ENCODE measurements at places on chromosomes 3 and 15.

DNA sequence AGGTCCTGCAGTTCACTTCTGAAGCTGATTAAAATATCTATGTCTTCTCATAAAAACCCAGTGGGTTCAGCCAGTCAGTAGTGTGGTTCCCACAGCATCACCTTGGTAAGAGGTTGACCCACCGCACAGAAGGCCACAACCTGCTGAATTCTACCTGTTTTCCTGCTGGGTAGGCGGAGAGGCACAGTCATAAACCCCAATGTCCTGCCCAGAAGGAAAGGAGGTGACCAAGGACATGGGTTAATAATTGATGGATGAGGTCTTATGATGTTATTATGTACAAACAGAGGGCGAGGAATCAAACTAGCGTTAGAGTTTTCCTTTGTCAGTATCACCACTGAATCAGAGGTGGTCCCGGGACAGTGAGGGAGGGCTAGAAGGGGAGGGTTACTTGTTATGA is 27.8 kb downstream of the CA12 start:
- no peak for DNase-seq

- no peak for DNase-seq
Measured at GRCh38 chr15:60799885-60800284, 320.9 kb upstream of the ICE2 start.

DNA sequence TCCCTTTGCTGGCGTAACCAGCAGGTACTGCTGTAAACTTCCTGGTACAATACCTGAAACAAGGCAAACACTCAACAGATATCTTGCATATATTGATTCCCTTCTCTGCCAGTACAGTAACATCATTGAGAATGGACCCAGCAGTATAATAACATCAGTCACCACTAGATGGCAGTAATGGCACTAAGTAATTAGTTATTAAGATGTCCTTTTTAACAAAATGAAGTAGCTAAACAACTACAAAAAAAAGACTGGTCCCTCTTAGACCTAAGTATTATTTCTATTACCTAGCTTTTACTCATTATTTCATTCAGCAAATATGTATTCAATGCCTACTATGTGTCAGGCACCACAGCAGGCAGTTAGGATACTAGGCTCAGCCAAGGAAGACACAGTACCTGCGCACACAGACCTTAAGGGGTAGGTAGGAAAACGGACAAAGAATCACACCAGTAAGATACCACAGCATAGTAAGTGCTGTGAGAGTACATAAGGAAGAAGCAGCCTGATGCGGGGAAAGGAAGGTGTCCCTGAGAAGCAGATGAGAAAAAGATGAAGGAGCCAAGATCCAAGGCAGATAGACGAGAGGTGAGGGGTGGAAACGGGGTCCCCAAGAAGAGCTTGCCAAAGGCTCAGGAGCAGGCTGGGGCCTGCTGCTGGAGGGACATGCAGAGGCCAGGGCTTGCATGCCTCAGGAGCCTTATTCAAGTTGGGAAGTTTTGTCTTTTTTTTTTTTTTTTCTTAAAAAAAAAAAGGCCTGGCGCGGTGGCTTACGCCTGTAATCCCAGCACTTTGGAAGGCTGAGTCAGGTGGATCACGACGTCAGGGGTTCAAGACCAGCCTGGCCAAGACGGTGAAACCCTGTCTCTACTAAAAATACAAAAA is 102.7 kb upstream of the CHD2 start:
- DNase-seq: peak; percentile 82

- DNase-seq: no peak
Measured at GRCh38 chr3:77412584-77412983, 372.7 kb downstream of the ROBO2 start.

- DNase-seq: no peak
Measured at GRCh38 chr15:93861413-93861812, 369.9 kb upstream of the MCTP2 start.

DNA sequence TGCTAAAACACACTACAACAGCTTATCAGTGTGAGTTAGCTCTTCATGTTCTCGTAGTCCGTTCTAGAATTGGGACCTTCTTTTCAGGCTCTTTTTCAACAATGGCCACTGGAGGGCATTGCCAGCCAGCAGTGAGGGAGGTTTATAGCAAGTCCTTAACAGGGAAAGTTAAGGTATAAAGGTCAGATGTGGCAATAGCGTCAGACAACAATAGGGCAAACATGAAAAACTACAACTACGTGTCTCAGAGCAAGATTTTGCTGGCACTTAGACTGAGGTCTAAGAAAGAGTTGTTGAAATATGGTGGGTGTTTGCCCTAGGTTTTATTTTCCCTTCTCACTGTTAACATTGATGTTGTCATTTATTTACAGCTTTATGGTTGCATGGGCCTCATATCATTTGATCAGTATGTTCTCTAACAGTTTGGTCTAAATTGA is 161.4 kb downstream of the GMNC start:
- DNase-seq: peak; percentile 5

DNA sequence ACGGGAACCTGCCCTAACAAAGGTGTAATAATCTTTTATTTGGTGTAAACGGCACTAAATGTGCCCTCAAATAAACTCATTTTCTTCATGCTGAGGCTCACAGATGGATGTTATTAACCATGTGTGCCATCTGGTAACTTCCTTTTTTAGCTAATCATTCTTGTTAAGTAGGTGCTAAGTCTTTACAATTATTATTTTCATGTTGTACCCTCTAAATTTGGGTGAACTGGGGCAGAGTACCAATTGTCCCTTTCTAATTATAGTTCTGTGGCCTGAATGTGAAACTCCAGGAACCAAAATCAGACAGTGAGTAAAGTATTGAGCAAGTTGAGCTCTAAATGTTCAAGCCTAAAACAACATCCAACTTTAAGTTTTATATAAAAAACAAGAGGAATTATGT is 220.7 kb upstream of the CADM2 start:
- no peak for DNase-seq

- no peak for DNase-seq
Measured at GRCh38 chr15:92168066-92168683, 225.5 kb upstream of the ST8SIA2 start.

DNA sequence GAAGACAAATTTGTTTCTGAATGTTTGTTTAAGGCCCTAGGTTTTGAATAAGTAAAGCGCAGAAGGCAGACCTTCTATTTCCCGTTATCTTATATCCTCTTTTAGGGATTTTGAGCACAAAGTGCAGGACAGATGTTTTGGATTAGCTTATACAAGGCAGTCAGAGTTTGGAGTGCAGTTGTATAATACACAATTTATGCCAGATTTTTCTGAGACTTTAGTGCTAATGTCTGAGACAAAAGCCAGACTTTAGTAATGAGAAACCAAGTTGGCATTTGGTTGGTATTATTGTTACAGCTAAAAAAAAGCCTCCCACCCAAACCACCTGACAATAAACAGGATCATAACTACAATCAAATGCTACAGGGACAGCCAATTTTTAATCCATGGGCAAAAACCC is 309.9 kb upstream of the SATB1 start:
- no peak for DNase-seq

DNA sequence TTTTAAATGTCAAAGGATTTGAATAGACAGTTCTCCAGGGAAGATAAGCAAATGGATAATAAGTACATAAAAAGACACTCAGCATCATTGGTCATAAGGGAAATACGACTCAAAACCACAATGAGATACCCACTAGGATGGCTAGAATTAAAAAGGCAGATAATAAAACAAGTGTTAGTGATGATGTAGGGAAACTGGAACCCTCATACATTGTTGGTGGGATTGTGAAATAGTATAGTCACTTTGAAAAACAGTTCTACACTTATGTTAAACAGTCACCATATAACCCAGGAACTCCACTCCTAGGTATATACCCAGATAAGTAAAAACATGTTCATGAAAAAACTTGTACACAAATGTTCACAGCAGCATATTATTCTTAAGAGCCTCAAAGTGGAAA is 72.5 kb downstream of the GPR156 start:
- DNase-seq: no peak

- no peak for DNase-seq
Measured at GRCh38 chr3:162525771-162526170, 1029.2 kb downstream of the OTOL1 start.

DNA sequence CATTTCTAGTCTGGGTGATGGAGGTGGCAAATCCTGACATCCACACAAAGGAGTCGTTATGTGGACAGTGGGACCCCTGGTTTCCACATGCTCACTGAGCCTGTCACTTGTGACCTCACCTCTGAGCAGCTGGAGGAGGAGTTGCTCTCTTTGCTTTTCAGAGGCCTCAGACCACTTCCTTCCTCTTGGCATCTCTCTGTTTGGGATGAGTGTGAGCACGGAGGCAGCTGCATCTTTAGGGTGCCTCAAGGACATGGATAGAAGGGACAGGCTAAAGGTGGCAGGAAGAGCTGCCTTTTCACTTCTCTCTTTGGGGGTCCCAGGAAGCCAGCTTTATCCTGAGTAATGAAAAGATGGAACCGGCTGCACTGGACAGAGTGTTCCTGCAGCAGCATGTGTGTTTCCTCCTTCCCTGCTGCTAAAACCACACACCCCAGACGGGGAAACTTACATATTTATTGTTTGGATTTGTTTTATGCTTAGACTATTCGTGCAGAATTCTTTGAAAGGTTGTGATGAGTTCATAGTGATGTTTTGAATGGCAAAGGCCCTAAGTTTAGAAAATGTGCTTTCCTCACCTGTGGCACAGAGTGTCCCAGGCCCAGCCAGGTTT is 31.8 kb downstream of the GPR171 start:
- no peak for DNase-seq

DNA sequence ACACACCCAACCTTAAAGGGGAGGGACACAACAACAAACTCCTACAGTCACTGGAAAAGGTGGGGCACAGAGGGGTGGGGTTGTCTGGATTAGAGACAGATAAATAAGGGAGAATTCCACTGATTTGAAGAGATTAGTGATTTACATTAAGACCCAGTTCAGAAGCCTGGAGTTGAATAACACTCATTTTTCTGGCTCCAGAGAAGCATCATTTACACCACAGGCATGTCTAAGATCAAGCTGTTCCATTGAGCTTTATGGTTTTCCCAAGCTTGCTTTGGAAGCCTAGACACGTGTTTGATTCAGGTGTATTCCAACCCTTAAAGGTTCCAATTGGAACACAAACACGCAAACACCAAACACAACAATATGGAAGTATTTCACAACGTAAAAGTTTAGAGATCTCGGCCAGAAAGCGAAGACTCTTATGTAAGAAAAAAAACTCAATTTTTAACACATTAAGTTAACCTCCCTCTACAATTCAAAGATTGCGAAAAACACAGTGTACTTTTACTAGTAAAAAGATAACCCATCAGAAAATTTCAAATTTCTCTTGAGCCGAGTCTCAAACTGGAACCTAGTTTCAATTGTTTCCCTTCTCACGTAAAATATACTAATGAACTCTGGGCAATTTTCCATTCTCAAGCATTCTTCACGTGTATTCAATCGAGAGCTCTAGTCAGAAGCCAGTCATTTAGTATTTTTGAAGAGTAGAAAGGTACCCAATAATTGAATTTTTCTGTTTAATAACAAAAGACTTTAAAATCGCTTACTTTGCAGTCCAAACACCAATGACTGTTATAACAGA is 2.1 kb downstream of the TRA2B start:
- DNase-seq: no peak

DNA sequence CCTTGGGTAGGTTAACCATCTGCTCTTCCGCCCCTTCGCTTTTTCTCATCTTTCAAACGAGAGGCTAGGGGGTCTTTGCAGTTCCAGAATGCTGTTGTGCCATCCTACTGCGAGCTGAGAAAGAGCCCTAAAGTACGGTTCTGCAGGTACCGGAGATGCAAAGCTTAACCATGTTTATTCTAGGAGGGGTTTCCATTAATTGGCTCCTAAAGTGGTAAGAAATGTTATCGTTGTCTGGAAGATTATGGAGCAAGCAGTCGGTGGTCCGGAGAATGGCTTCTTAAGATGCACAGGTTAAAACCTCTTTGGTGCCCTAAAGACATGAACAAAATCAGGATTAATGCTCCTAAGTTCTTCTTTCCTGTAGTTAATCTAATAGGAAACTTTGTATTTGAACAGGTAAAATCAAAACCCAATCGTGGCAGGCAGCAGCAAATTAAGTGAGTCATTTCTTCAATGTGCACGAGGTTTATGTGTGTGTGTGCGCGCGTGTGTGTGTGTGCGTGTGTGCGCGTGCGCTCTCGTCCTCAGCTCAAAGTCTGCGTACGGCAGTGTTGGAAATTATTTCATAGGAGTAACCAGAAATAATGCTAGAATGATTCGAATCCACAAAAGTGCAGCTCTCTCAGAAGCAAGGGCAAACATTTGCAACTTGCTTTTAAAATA is 772 bp downstream of the FAM81A start:
- peak; percentile 3 for DNase-seq

DNA sequence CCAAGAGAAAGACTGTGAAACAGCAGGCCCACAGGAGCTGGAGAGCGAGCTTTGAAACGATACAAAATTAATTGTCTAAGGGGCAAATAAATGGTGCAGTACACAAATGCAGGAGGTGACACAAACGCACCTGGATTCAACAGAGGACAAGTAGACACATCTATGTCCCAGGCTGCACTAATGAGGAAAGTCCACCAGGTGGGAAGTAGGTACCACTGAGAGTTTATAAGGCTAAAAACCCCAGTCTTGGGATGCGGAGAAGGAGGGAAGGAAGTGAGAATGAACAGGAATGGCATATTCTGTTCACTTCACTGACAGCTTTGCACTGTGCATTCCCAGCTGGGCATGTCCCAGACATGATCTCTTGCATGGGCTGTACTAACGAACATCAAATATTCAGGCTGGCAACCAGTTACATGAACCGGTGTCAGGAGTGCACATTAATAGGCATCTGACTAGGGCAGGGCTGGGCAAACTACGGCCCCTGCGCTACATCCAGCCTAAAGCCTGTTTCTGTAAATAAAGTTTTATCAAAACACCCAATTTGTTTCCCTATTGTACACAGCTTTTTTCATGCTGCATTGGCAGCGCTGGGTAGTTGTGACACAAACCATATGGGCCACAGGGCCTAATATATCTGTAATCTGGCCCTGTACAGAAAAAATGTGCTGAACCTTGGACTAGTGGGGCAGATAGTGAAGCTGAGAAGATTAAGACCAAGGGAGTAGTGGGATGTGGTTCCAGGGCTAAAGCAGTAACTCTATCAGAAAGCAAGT is 107.0 kb downstream of the IGF2BP2 start:
- no peak for DNase-seq

DNA sequence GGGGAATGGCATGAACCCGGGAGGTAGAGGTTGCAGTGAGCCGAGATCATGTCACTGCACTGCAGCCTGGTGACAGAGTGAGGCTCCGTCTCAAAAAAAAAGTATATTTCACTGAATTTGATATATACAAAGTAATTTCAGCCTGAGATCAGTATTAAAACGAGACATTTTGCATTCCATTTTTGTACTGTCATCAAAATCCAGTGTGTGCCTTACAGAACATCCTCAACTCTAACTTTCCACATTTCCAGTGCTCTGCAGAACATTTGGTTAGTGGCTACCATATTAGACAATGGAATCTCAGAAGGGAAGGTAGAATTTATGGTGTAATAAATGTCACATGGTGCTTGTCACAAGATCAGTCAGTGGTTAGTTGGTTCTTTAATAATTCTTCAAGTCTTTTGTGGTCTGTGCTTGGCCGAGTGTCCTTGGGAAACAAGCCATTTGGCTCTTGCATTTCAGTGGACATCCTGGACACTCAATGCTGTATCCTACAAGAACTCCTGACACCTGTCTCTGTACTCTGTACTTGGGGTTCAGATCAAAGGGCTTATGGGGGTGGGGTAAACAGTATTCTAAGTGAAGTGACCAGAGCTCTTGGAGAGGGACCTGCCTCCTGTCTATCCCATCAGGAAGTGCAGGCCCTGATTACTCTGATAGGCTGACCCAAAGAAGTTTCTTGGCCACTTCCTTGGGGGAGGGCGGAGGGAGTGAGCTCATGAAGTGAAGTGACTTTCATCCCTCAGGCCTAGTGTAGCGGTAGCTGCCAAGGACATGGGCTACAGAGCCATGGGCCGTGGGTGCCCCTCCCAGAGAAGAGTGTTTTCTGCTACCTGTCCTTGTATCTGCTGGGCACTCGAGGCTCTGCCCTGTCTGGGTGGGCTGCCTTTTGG is 3.7 kb downstream of the ACVR2B start:
- DNase-seq: no peak
